Activated effector memory CD4-positive, alpha-beta T cell treated with anti-CD3 and anti-CD28 coated beads, Interleukin-2, amount 50 U/mL, for 16 hours (primary cell): ENCODE measurements at places on chromosomes 6 and 20.
A peak's percentile ranks its signal among the peaks of the same experiment; 100 is the strongest.

GRCh38 chr6:1614448-1615150 is 4.9 kb downstream of the FOXC1 start:
- peak; percentile 62 for DNase-seq

DNA sequence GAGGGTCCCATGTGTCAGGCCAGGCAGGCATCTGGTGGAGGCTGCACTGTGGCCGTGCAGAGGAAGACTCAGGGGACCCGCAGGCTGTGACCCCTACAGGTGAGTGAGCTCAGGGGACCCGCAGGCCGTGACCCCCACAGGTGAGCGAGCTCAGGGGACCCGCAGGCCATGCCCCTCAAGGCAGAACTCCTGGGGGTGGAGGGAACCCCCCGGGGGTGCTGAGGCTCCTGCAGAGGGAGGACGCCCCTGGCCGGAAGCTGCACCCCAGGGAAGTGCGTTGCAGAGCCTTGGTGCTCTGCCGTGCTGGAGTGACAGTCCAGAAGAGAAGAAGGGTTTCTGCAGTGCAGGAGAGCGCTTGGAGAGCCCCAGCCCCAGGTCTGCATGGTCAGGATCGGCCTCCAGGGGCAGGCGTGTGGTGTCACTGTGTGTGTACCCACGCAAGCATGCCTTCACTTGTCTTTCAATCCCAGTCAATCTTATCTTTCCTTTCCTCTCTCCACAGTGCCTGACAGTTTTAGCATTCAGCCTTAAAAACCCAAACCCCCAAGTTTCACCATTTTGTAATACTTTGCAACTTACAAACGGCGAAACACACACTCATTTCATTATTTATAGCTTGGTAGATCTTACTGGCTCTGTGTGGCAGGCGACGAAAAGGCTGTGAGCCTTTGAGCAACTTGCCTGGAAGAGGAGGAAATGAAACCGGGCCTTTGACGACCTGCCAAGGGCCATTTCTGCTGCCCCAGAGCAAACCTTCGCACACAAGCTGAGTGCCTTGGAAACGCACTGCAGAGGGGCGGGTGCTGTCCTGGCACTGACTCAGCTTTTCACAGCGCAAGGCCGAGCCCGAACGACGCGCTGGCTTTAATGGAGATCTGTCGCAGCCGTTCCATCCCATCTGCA is 101.4 kb upstream of the AGPAT4 start:
- DNase-seq, result no peak

DNA sequence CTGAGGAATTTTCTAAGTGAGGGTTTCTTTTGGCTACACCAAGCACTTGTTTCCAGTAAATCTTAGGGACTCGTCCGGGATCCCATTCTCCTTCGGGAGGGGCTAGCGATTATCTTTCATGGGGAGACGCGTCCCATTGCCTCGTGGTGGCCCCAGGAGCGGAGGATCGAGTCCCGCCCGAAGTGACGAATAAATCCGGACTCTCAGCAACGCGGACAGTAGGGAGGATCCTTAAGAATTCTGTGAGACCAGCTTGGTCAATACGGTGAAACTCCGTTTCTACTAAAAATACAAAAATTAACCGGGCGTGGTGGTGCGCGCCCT is 69.1 kb upstream of the PRSS16 start:
- no peak for DNase-seq

DNA sequence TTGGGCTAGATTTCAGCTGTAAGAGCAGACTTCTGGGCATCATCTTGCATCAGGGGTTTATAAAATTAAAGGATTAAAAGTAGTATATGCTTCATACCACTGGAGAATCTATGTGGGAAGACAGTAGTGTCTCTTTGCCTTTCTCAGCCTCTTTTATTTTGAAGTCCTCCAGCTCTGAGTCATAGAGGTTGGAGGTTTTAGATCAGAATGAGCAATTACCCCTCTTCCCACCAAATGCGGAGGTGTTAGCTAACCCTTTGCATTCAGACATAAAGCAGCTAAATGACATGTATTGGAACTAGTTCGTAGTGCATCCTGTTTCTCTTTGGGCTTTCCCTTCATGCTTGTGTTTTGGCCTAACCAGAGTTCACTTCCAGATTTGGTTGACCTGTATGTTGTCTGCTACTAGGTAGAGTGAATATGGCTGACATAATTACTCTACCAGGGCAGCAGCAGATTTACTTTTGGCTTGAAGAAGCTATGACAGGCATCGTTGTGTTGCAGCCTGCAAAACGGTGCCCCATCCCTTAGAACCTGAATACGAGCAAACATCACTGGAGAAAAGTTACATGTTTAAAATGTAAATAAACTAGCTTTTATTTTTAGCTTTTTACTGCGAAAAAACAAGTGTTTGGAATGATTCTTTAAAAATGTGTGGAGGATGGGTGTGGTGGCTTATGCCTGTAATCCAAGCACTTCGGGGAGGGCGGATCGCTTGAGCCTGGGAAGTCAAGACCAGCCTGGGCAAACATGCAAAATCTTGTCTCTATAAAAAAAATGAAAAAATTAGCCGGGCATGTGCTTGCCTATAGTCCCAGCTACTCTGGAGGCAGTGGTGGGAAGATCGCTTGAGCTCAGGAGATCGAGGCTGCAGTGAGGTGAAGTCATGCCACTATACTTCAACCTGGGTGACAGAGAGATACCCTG is 82.2 kb downstream of the MYO6 start:
- no peak for DNase-seq

DNA sequence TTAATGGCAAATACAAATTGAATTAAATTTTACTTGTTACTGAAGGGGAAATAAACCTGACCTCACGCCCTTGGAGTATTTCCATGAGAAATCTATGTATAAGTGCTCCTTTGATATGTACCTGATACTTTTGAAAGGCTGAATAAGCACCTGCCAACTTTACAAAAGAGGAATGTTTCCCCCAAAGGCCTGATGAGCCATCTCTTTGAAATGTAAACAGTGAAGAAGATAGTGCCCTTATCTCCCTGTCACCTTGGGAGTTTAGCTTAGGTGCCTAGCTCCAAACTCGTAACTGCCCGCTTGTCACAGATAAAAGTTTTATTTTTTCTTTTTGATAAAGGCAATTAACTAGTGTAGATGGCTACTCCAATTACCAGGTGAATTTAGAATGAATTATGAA is 1.1 kb upstream of the ZNF343 start:
- DNase-seq, result no peak

DNA sequence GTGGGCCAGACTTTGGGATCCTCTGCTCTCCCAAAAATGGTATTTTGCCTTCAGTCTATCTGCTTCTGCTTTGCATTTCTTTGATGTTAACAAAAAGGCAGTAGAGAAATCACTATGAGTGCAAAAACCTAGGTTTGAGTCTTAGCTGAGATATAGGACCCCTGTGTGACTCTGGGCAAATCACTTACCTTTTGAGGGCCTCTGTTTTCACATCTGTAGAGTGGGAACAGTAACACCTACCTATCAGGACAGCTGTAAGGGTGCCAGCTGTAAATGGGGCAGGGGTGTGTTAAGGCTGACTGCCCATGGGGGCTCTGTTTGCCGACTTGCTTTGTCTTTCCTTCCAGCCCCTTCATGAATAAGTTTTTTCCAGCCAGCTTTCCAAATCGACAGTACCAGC is 30.4 kb downstream of the HM13 start:
- DNase-seq, result no peak

DNA sequence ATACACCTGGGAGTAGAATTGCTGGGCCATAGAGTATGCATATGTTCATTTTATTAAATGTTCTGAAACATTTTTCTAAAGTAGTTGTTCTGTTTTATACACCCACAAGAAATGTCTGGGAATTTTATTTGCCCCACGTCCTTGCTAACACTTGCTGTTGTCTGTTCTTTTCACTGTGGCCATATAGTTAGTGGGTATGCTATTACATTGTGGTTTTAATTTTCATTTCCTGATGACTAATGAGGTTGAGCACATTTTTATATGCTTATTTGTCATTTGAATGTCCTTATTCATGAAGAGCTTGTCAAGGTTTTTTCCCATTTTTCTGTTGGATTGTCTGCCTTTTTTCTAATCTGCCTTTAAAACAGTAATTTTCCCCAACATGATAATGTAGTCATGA is 41.5 kb upstream of the TGM3 start:
- no peak for DNase-seq

- DNase-seq, result peak; percentile 39
Observed at GRCh38 chr20:61657721-61658377, 405.8 kb downstream of the CDH4 start.

DNA sequence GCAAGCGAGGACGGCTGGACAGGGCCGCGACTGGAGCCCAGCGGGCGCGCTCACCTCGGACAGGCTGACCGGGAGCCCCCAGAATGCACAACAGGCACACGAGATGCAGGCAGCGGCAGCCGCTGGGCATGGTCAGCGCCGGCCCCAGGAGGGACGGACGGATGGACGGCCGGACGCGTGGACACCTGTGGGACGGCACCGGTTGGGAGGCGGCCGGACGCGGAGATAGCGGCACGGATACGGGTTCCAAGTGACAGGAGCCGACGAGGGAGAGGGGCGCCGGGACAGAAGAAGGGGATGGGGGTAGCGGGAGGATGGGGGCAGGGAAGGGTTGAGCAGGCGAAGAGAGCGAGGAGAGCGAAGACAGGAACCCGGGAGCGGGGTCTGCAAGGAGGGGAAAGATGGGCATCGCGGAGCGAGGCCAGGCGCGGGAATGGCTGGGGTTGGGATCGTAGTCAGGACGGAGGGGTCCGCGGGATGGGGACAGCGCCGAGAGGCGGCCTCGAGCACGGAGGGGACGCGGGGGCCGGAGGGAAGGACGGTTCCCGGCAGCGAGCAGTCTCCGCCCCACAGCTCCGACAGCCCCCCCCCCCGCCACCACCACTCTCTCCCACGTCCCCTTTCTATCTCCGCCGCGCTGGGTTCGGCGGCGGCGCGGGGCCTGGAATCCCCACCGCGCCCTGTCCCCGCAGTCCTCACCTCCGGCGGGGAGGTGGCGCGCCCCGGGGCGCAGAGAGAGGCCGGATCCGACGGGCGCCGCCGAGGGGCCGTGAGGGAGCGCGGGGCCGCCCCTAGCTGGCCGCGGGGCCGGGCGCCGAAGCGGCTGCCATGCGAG is 435 bp downstream of the DLK2 start:
- DNase-seq, result peak; percentile 74

- DNase-seq, result no peak
Observed at GRCh38 chr20:60782959-60783625, 469.0 kb upstream of the CDH4 start.

DNA sequence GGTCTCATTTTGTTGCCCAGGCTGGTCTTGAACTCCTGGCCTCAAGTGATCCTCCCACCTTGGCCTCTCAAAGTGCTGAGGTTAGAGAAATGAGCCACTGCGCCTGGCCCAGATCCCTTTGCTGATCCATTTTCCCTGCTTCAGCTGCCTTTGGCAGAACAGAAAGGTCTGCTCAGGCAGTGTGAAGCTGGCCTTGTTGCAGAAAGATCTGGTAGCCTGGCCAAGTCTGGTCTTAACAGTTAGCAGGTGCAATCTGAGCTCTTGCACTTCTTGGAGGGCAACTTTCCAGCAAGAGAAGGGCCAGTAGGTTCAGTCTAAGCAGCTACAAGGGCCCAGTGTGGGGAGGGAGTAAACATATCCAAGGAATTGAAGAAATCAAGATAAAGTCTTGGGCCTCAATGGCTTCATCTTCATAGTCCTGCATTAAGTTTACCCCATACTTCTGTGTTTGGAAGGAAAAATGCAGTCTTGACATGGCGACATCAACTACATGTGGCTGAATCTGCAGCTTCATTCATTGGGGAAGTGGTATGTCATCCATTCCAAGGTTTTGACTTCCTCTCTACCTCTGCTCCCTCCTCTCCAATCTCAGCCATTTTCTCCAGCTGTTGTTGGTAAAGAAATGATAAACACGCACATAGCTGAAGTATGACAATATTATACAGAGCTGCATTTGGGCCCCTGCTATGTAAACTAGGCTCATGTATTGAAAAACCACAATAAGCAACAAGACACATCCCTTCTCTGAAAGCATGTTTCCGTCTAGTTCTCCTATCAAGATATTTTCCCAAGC is 39.0 kb upstream of the NEDD9 start:
- no peak for DNase-seq

GRCh38 chr6:36339146-36339545 is 2.5 kb upstream of the BNIP5 start:
- DNase-seq, result no peak

DNA sequence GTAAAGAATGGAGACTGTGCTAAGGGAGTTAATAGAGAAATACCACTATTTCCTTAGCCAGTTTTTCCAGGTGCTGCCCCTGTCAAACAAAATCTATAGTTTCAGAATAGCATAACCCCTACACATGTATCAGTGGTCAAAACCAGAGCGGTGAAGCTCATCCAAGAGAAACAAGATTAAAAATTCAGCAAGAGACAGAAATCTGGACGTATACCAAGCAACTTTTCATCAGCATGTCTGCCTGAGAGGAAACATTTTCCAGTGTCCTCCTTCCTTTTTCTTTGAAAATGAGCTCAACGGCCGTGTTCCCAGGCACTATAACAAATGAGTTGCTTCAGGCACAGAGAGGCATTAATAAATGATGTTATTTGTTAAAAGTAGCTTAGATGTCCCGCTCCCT is 416.5 kb downstream of the BCKDHB start:
- DNase-seq, result no peak

DNA sequence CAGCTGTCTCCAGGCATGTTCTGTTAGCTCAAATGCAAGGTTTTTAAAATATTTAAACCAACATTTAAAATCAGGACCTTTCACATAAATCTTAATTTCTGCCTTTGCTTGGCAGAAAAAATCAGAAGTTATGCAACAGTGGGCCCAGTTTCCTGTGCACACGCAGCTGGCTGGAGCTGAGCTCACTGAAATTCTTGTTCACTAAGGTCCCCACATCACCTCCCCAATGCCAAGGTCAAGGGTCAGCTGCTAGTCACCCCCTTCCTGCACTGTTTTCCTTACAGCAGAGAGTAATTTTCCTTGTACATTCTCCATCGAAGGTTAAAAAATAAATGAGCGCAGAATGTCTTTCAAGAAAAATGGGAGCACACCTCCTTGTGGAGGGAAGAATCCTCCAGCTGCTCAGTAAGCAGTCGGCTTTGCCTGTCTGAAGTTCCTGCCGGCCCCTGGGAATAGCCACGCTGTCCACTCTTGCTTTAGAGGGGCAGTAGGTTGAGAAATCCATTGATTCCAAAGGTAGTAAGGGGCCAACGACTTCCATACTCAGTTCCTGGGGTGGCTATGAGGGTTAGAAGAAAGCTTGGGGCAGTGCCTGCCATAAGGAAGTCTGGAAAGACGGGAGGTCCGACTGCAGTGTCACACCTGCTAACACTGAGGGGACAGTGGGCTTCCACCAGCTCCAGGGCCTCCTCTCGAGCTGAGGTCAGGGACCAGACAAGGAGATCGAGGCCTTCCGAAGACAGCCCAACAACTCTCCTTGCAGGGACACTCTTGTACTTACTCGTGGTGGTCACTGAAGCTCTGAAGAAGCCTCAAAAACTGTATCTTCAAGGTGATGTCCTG is 56.8 kb downstream of the MYH7B start:
- DNase-seq, result peak; percentile 33

DNA sequence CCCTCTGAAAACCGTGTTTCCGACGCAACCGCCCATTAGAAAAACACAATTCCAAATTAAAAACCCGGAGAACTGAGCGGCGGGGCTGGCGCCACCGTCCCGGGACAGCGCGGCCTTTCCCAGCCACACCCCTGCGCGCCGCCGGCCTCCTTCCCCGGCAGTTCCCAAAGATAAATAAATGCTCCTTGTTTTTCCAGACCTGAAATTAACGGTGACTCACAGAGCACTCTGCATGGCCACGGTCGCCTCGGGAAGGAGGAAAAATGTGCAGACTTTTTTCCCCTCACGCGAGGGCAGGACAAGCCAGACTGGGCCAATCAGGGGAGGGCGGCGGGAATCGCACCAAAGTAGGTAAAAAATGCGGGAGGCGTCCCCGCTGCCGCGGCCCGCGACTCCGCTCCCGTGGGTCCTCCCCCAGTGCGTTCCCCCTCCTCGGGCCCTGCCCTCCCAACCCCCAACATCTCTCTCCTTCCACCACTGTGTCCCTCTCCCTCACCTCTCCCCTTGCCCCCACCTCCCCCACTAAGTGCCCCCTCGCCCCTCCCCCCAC is 828 bp upstream of the DSTN start:
- peak; percentile 68 for DNase-seq
